ENCODE measurements at places on chromosomes 4 and X. TPM values are rescaled to one million over a fixed set of nuclear protein-coding genes. Genes with fewer than 3 reads are reported as not detected.

HPRT1 gene
- 21.2 TPM for total RNA-seq

TMPRSS11F gene
- not detected for total RNA-seq

FGF13 gene
- total RNA-seq: 3.6 TPM

TLL1 gene
- 1.4 TPM for total RNA-seq

MBTPS2 gene
- total RNA-seq: 14.5 TPM

SERTM2 gene
- total RNA-seq: 0.05 TPM

DOK7 gene
- 6.3 TPM for total RNA-seq

TMPRSS11A gene
- not detected for total RNA-seq

CLIC2 gene
- 66.4 TPM for total RNA-seq

TNIP3 gene
- total RNA-seq: 8.8 TPM

PCGF3 gene
- total RNA-seq: 49.2 TPM

NXF3 gene
- total RNA-seq: 3.6 TPM

NDNF gene
- total RNA-seq: 143 TPM

ATOH1 gene
- not detected for total RNA-seq
